LHCN-M2 (cell line): ENCODE measurements at places on chromosomes 5 and 9.
A peak's percentile ranks its signal among the peaks of the same experiment; 100 is the strongest.

DNA sequence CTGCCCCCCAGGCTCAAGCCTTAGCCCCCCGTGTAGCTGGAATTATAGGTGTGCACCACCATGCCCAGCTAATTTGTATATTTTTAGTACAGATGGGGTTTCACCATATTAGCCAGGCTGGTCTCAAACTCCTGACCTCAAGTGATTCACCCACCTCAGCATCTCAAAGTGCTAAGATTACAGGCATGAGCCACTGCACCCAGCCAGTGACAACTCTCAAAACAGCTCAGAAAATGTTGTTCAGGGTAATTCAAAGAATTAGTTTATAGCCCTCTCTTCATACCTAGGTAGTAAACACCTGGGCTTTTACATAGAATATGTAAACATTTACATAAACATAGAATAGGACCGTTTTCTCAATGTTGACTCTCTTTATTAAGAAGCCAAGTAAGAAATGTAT lies 168.7 kb downstream of the ENC1 start:
- peak; percentile 31 for DNase-seq

DNA sequence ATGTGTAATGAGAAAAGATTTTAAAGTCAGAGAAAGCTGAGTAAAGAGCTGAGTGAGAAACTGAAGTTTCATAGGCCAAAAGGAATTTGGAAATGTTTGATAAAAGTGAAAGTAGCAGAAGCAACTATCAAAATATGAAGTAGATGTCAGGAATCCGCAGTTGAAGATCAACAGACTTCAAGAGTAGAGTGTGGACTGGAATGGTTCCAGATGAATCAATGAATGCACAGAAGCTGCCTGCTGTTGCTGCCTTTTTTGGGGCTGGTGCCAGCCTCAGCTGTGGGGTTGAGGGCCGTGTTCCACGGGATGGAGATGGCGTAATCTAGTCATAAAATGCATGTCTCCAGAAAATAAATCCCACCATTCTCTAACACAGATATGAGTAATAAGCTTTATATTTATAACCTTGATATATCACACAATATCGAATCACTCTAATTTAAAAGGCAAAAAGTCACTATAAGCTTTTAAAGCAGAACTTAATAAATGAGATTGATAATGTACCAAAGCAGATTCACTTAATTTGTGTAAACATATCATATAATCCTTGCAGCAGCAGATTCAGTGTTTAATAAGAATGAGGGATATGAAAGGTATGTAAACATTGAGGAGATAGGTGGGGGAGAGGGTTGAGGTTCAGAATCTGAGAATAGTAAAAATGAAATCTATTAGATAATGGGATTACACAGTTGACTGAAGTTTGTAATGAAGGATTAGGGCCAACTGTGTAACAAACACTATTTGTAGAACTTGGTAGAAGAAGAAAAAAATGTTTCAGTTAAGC lies 652.3 kb upstream of the FTMT start:
- DNase-seq: peak; percentile 7

GRCh38 chr5:61999371-61999770 lies 306.6 kb upstream of the KIF2A start:
- no peak for DNase-seq

- peak; percentile 62 for DNase-seq
These were observed 245.7 kb upstream of the SLC30A5 start for GRCh38 chr5:68848091-68848490.

- DNase-seq: no peak
These were observed 31.0 kb downstream of the TRIM32 start for GRCh38 chr9:116718111-116718510.

GRCh38 chr5:78095125-78095524 lies 199.4 kb downstream of the AP3B1 start:
- DNase-seq: no peak

DNA sequence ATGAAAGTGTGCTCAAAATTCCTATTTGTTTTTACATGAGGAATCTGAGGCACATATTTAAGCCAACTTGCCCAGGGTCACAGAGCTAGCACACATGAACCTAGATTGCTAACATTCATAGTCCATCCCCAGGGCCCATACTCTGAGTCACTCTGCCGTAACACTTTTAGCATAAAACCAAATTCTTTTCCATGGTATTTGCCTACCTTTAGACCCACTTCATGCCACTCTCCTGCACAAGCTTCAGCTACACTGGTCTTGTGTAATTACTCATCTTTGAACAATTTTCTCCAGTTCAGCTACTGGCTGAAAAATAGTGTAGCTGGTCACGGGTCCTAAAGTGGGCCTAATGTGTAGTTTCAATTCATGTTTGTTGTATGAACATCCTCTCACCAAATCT lies 200.7 kb downstream of the SLC12A2 start:
- DNase-seq: peak; percentile 29
